ENCODE measurements at places on chromosomes 6 and 20.

DNA sequence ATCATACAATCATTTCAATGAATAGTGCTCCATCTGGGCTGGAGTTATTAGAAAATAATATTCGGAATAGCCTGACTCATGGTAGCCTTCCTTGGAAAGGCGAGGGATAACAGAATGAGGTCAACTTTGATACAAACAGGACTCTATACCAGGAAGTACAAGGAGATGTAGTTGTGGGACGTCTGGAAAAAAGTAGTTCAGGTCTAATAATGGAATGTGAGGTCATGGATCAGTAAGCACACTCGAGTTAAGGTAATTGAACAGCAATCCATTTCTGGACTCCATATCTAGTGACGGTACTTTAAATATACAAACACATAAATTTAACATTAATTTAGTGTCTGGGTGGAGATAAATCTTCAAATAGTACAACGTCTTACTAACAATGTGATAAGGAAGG lies 1204.0 kb upstream of the ADGRB3 start:
- DNase-seq: no peak

DNA sequence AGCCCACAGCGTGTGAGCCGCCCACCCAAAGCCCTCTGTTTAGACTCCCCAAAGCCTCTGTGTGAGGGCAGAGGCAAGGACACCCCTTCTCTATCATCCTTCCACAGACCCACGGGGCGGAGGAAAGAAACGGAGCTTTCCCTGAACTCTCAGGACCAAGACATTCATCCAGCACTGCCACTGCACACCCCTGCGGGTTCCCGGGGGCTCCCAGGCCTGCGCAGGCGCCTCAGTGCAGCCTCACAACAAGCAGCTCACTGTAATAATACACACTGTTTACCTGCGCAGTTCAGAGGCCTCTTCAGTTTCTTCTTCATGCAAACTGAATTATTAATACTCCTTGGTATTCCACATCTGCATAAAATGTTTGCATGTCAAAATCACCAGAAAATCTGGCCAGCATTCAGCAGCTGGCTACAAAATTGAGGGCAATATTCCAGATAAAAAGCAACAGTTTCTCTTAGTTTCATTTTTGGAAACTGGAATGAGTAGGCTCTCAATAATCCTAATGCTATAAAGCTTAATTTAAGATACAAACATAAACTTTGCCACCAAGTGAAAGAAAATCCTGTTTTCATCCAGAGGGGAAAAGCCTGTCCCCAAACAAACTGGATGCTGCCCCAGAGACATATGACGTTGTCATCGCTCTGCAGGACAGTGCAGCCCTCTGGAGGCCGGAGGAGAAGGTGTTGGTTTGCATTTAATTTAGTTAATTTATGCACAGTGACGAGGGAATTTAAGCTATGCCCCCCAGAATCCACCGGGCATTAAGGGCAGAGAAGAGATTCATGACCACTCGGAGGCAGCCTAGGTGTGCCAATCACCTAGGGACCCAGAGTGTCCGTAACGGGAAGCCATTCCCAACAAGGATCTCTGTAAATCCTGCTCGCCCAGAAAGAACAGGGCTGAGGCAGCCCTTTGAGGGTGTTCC lies 45.3 kb downstream of the NINL start:
- DNase-seq: no peak

DNA sequence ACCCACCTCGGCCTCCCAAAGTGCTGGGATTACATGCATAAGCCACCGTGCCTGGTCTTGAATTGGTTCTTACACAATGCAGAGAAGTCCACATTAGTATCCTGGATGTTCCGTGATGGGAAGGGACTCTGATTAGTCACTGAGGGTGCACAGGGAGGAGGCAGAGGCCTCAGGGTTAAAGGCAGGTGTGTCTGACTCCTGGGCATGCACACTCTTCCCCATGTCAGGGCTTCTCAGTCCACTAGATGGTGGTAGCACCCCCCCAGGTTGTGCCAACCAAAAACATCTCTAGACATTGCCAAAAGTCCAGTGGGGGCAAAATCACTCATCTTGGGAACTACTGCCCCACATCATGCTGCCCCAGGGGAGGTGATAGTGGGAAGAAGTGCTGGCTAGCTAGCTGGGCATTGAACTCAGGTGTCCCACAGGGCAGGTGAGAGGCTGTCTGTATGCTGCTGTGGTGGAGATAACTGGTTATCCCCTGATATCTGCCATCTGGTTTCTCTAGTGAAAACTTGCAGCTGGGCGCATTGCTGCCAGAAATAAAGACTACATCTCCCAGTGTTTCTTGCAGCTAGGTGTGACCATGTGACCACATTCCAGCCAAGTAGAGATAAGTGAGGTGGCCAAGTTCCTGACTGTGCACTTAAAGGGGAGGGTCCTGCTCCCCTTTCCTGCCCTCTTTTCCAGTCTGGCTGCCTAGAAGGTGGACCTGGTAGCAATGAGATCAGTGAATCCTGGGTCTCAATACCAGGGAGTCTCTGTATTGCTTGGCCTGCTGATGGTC lies 8.4 kb upstream of the NSFL1C start:
- no peak for DNase-seq

DNA sequence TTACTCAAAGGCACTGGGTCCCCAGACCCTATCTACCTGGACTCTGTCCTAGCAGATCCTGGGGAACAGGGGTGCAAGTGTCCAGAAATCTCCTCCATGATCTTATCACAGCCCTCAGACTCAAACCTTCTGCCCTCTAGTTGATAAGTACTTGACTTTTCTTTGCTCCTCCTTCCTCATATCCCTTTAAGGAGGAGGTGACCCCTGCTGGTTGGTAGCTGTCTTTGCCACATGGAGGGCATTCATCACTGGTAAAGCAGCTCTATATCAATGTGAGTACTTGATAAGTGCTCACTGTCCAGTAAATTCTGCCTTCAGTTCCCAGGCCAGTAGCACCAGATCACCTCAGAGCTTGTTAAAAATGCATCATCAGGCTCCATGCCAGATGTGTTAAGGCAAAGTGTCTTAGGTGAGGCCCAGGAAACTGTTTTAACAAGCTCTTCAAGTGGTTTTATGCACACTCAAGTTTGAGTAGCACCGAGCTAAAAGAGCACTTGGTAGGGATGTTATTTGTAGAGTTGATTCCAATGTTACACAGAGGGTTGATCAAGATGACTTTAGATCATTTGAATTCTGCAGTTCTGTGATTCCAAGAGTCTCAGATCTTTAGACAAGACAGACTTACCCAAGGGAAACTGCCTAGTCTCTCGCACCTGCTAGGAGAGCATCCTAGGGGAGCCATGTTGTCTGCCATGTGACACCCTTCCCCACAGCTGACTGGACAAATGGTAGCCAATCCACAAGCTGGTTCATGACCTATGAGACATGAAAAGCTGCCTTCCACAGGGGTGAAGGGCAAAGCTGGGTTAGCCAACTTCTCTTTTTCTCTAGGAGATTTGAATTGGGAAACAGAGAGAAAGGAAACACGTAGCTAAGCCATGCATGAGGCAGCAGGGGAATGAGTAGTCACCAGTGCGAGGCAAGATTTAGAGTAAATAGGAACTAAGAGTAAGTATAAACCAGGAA lies 18.6 kb downstream of the TREML2 start:
- no peak for DNase-seq

DNA sequence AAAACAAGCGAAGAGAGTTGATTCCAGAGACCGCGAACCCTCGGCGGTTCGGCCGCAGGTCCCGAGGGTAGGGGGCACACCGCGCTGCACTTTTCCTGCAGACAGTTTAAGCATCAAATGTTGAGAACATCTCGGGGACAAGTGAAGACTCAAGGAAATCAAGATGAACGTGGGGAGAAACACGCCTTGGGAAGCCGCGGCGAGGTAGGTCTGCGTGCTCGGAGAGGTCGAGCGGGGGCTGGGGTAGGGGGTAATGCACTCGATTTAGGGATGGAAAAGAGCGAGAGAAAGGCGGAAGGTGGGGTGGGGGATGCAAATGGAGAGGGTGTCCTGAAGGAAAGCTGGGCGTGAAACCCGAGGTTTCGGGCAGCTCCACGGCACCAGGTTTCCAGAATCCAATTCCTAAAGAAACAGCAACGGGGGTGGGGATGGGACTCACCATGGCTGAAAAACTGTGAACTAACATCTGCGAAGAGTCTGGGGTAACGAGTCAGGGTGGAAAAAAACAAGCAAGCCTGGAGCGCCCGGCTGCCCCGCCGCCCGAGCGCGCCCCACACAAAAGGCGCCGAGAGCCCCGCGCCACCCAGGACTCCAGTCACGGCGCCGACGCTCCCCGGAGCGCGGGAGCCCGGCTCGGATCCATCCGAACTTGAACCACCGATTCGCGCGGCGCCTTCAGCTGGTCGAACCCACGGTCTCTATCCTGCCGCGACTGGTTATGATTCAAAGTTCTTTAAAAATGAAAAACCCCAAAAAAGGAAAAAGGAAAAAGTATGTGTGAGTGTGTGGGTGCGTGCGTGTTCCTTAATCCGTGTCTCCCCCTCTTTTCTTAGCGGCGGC lies 3.5 kb downstream of the TFAP2A start:
- DNase-seq: no peak

GRCh38 chr20:47262008-47262364 lies 94.5 kb downstream of the ZMYND8 start:
- DNase-seq: no peak

DNA sequence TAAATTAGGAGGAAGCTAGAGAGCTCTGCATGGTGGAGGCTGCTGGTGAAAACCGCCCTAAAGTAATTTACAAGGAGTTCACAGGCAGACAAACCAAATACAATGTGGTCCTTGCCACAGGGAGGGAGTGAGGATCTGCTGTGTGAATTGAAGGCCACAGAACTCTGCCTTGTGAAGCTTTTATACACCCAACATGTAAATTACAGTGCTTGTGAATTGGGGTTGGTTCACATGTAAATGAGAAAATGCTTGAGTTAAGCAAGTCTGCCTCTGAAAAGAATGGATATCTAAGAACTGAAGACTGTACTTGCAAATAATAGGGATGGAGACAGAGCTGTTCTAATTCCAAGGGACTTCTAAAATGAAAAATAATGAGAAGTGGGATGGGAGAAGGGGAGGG lies 194.2 kb downstream of the SLC35F1 start:
- DNase-seq: no peak

- DNase-seq: peak; percentile 94
These were observed at the start of gene DYNLRB1 for GRCh38 chr20:34516247-34517113. DYNLRB1 (plus strand) TSS chr20:34516422; CDS start chr20:34516459, 37 bp downstream.

- no peak for DNase-seq
These were observed 7.0 kb downstream of the IL22RA2 start for GRCh38 chr6:137166247-137167098.

GRCh38 chr20:4808872-4809271 lies 87.2 kb downstream of the PRND start:
- no peak for DNase-seq

GRCh38 chr6:87702589-87702945 lies 534 bp upstream of the AKIRIN2 start:
- DNase-seq: no peak

GRCh38 chr6:144066255-144066654 lies 29.1 kb downstream of the SF3B5 start:
- DNase-seq: no peak

GRCh38 chr20:19492687-19493336 lies 265.2 kb upstream of the RIN2 start:
- no peak for DNase-seq

Data from CMK (cell line).